ENCODE measurements at places on chromosomes 5 and 9. TPM values are rescaled to one million over a fixed set of nuclear protein-coding genes. Genes with fewer than 3 reads are reported as not detected.

DNA sequence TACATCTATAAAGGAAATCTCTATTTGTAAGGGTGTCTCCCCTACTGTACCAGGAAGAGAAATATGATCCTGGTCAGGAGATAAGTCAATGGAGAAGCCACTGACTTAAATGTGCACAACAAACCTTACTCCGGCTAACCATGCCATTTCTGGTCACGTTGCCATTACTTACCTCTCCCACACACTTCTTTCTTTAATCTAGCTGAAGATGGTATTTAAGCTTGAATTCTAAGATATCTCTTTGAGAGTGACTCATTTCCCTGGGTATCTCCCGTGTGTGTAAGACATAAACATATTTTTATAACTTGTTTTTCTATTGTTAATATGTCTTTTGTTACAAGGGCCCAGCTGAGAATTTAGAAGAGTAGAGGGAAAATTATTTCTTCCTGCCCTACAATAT, 296.6 kb downstream of the SEMA5A start:
- no peaks in the 10 kb centered on the region for H3K36me3 ChIP-seq
- no peaks in the 10 kb centered on the region for H3K4me1 ChIP-seq
- H3K27me3 ChIP-seq, result no peaks in the 10 kb centered on the region
- H3K4me3 ChIP-seq, result no peak overlapping the region

DNA sequence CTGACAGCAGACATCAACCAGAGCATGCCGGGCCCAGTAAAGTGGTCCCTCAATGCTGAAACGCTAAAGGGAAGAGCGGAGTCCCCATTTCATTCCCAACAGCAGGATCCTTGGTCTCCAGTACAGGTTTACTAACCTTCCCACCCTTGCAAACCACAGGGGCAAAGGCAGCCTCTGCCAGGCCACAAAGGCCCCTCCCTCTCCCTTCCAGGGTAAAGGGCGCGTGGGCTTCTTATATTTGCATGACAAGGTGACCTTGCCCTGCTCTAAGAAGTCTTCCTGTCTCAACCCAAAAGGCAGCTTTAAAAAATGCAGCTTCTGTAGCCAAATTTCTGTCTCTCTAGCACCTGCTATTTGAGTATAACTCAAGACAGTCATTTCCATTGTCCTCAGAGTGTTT, 131.5 kb upstream of the PTCH1 start:
- DNase-seq, result no peak
- H3K27me3 ChIP-seq, result peaks cover 6% of the 10 kb centered on the region
- H3K4me1 ChIP-seq, result peaks cover 2% of the 10 kb centered on the region

The MEF2C gene
- 10.9 TPM for total RNA-seq

- no peak overlapping the region for H3K4me3 ChIP-seq
- H3K27ac ChIP-seq, result no peak overlapping the region
These were observed 43.8 kb downstream of the SLC38A9 start for GRCh38 chr5:55668356-55668755.

GRCh38 chr5:158813275-158813674, 286.4 kb downstream of the EBF1 start:
- H3K4me1 ChIP-seq, result peaks cover 4% of the 10 kb centered on the region
- H3K4me3 ChIP-seq, result no peak overlapping the region
- DNase-seq, result no peak
- no peak overlapping the region for H3K27ac ChIP-seq

DNA sequence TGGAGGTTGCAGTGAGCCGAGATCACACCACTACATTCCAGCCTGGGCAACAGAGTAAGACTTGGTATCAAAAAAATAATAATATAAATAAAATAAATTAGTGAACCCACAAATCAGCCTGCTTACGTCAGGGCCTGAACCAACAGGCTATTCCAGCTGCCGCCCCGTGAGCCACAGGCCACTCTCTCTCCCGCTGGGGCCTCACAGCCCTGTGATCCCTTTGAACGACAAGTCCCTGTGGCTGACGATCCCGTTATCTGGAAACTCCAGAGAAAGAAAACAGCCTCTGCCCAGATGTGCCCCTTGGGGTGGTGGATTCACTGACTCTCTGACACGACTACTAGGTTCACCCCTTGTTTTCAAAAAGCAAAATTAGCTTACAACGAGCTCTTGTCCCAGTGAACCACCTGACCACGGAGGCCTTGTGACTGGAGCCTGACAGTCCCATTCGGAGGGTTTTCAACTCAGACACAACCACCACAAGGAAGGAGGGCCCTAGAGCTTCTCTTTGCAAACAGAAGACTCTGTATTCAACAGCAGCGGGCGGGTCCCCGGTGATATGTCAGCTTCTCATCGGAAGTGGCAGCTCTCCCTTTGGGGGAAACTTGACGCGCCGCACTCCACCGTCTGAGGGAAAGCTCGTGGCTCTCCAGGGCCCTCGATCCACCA, 4.4 kb upstream of the DIPK1B start:
- no peak overlapping the region for H3K27ac ChIP-seq
- peaks cover 4% of the 10 kb centered on the region for H3K4me1 ChIP-seq
- H3K4me3 ChIP-seq, result no peak overlapping the region
